ENCODE measurements at places on chromosomes 13 and 19.

GRCh38 chr19:4054441-4055208 is 12.1 kb downstream of the ZBTB7A start:
- DNase-seq: no peak

- DNase-seq: peak; percentile 1
Measured at GRCh38 chr19:8655340-8655709, 24.9 kb downstream of the NFILZ start.

- no peak for DNase-seq
Measured at GRCh38 chr13:110017379-110017778, 231.0 kb upstream of the IRS2 start.

- no peak for DNase-seq
Measured at GRCh38 chr13:79815041-79815440, 334.1 kb downstream of the NDFIP2 start.
